ENCODE measurements at places on chromosomes 16 and 17.

DNA sequence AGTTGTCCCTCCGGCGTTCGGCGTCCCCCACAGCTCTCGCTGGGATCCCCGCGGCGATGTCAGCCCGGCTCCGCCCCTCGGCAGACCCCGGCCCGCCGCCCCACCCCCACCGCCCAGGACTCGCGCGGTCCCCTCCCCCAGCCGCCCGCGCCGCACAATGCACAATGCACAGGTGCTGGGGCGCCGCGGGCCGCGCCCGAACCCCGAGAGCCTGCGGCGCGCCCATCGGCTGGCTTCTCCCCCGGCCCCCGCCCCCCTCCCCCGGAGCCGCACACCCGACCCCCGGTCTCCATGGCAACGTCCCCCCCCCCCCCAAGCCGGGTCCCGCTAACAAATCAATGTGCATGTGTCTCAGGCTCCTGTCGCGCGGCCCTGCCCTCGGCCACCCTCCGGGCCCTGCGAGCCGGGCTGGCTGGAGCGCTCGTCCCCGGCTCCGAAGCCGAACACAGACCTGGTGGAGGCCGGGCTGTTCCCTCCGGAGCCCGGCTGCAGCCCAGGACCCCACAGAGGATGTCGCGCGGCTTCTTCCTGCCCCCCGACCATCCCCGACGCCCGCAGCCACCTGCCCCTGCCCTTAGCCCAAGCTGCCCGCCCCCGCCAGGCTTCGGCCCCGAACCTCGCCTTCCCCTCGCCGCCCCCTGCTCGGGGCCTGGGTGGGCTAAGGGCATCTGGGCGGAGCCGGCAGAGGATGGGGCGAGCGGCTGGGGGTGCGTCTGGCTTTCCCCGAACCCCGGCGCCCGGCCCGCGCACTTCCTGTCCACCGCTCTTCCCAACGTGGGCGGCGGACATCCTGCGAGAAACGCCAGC is 818 bp upstream of the CBX8 start:
- no peak for DNase-seq

DNA sequence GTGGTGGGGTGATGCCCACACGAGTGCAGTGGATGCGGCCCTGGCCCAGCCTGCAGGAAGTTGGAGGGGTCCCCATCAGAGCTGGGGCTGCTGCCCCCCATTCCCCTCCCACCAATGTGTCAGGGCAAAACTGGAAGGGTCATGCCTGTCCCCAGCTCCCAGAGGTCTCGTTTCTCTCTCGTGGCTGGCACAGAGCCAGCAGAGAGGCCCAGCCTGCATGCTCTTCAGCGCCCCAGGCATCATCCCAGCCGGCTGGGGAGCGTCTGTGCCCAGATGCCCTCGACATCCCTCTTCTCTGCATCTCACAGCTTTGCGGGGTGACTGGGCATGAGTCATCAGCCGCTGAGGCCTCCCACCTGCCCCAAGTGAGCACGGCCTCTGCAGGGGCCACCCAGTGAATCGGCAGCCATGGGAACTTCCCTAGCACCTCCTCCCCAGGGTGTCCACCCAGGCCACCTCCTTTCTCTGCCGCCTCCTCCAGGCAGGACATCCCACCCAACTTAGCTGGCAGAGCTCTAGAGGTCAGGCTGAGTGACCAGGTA is 9.8 kb upstream of the CSNK1D start:
- no peak for DNase-seq

GRCh38 chr17:50903604-50904517 is 37.7 kb upstream of the TOB1 start:
- no peak for DNase-seq

DNA sequence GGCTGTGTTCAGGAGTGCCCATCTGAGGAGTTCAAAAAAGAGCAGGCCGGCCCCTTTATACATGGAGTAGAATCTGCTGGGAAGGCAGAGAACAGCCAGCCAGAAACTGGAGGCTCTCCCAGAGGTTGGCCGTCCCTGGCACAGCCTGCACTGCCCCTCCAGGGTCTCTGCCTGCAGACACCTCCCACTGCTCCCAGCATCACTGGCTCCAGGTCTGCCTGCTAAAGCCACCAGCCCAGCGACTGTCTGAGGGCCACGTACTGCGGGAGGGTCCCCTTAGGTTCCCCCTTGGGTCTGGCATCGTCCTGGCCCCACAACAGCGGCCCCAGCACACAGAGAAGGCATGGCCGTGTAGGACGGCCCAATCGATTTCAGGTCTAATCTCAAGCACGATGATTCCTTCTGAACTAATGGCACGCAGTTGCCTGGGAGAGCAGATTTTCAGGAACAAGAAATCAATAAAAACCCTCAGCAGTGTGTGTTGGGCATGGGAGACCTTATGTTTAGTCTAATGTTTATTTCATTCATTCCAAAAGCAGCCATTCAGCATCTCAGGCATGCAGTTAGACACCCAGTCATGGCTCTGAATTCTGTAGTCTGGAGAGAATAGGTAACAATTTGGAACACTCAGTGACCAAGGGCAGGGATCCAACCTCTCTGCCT is 95.6 kb downstream of the PGS1 start:
- DNase-seq = no peak

DNA sequence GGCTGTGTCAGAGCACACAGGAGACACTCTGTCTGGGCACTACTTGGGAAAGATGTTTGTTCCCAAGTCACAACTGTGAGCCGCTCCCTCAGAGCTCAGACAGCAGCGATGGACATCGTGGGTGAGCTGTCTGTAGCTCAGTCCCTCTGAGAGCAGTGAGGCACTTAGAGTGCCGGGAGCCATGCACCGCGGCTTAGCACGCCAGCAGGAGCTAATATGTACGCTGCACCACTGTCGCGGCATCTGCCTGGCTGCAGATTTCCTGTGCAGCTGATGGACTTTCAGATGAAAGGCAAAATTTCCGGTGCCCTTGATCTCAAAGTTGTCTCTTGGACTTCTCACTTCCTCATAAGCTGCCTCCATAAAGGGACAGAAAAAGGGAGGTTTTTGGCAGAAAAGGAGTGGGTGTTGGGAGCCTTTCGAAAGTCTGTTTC is 92.8 kb upstream of the ZNF469 start:
- DNase-seq = no peak

DNA sequence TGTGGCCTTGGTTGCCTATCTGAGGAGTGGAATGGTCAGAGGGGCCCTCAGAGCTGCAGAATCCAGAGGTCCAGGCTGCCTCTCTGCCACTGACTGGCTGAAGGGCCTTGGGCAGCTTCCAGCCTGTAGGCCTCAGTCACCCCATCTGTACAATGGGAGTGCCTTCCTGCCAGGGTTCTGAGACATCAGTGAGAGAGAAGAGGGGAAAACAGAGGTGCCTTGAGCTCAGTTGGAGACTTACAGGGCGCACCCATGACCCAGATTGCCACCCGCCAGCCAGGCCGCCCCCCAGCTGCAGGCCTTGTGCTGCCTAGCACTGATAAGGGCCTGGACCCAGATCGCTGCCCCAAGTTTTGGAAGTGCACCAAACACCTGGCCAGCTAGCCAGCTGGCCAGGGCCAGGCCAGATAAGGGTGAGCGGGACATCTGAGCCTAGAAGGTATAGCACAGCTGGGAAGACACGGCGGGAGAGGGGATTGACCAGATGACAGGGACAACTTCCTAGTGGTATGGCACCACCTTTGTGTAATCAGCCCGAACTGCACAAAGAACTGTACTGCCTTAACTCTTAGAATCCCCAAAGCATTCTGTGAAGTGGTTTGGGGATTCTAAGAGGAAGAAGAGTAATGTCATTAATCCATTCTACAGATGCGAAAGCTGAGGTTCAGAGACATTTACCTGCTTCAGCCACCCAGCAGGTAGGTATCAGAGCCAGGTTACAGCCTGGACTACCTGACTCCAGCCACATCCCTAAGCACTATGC is 1.4 kb downstream of the SLC4A1 start:
- DNase-seq = no peak

GRCh38 chr17:35293151-35293847 is 50.4 kb downstream of the SLFN5 start:
- DNase-seq = no peak

DNA sequence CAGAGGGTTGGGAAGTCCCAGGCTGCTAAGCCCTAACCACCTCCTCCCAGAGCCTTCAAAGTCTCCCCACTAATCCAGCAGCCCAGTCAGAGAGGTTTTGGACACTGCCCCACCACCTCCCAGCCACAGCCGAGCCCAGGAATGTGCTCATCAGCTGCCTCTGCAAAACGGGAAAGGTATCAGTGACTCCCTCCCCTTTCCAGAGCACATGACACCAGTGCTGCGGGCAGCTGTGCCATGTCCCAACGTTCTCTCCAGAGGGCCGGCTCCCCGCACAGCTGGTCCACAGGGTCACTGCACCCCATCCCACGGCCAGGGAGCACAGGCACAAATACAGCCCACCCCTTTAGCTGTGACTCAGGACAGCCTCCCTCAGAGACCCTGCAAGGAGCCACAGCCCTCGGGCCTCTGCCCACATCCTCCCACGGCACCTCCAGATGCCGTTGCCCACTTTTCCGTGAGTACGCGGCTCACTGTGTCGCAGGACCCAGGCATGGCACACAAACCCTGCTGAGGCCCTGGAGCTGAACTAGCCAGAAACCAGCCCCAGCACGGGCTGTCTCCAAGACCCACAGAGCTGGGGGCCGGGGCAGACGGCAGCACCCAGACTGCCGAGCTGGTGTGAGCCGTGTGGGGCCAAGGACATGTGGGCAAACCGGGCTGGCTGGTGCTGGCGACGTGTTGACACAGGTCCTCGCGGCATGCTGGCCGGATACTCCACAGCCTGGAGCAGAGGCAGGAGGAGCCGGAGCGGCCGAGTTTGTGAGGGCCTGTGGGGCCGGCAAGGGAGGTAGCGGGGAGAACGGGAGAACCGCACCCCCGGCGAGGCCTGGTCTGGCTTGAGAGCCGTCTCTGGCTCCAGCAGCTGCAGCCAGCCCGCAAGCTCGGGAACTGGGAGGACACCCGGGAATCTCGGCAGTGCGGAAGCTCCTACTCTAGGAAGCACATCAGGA is 6.3 kb upstream of the PPP1R27 start:
- no peak for DNase-seq

DNA sequence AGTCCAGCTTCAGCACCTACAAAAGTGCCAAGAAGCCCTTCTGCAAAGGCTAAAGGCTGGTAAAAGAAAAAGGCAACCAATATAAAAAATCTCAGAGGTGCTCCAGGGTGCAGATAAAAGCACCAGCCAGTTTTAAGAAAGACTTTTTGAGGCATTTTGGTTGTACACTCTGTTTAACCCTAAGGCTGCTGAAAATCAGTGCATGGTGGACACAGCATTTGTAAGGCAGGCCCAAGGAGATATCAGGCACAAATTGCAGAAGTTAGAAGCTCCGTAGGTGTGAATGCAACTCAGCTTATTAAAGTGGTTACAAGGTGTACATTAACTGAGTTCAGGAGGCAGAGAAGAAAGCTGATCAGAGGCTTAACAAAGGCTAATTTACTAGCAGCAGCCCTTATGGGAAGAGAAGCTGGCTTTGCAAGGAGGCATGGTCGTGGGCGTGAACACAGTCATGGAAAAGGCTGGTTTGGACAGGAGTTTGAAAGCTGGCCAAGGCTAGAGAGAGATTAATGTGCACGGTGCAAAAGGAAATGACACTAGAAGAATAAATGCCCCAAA is 21.1 kb downstream of the ACSM1 start:
- no peak for DNase-seq

DNA sequence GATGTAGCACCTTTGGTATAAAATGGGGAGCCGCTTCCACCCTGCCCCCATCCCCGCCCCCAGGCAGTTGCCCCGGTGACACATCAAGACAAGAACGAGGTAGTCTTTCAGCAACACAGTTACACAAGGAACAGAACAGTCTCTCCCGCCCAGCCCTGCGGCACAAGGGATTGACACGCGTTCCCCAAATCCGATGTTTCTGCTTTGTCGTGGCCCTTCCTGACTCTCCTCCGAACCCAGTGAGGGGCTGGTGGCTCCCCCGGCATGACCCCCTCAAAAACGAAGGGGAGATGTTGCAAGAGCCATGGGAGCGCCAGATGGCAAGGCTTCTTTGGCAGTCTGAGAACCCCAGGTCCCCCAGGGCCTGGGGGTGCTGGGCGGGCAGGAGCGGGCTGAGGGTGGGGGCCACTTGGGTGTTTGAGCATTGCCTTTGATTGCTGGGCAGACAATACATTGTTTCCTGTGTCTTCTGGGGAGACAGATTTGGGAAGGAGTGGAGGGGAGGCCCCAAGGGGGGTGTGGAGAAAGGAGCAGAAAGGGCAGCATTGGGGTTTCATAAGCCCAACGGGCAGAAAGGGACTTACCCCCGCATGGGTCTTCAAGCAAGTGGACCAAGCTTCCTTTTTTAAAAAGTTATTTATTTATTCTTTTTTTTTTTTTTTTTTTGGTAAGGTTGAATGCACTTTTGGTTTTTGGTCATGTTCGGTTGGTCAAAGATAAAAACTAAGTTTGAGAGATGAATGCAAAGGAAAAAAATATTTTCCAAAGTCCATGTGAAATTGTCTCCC is 16.6 kb downstream of the COL1A1 start:
- no peak for DNase-seq

GRCh38 chr17:32583053-32583452 is 96.3 kb downstream of the CDK5R1 start:
- no peak for DNase-seq

- DNase-seq = no peak
Measured at GRCh38 chr16:78552106-78552675, 452.7 kb downstream of the WWOX start.

GRCh38 chr16:85570735-85571562 is 42.2 kb upstream of the GSE1 start:
- no peak for DNase-seq

DNA sequence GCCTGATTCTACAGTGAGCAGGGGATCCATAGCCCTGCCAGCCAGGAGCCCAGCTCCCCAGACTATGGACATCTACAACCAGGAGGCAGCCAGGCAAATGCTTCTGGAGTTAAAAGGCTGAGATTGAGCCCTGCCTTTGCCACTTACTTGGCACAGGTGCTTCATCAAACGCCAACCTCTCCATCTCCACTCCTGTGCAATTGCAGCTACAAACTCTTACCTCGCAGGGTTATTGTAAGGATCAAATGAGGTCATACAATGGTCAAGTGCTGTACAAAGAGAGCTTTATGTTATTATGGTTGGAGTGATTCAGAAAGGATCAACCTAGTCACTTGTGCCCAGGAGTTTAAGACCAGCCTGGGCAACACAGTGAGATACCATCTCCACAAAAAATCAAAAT is 9.8 kb upstream of the MYO18A start:
- DNase-seq = no peak

Measured in anterior cingulate cortex (tissue), 58 donors.